ENCODE measurements at places on chromosomes 11 and 22. TPM values are rescaled to one million over a fixed set of nuclear protein-coding genes. Genes with fewer than 3 reads are reported as not detected.

Gene KCNK4
- total RNA-seq: not detected

Gene ART1
- not detected for total RNA-seq

Gene LIPT2
- total RNA-seq: 2.1 TPM

Gene LDHAL6A
- total RNA-seq: not detected

Gene OR4C11
- total RNA-seq: not detected

Gene INPP5J
- total RNA-seq: not detected

Gene INSC
- 6.2 TPM for total RNA-seq

- no peak for DNase-seq
Observed at GRCh38 chr11:74839446-74839845, 90.8 kb downstream of the RNF169 start.

- DNase-seq: no peak
Observed at GRCh38 chr11:10205928-10206327, 88.1 kb downstream of the SBF2 start.

- no peak for DNase-seq
Observed at GRCh38 chr11:130738611-130739010, 177.7 kb downstream of the SNX19 start.

DNA sequence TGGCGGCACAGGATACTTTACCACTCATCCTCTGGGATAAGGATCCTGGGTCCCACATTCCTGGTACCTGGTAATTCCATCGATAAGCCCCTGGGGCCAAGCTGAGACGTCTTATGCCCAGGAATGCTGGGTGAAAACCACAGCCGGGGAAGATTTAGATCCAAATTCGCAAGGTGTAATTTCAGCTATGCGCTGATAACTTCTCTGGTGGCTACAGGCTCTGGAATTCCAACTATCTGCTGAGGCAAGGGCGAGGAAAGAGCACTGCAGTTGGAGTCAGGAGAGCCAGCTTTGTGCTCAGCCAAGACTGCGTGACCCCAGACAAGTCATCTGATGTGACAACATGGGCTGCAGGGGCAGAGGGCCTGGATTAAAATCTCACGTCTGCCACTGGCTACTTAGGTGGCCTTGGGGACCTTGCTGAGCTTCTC lies 9.9 kb upstream of the MYEOV start:
- no peak for DNase-seq

DNA sequence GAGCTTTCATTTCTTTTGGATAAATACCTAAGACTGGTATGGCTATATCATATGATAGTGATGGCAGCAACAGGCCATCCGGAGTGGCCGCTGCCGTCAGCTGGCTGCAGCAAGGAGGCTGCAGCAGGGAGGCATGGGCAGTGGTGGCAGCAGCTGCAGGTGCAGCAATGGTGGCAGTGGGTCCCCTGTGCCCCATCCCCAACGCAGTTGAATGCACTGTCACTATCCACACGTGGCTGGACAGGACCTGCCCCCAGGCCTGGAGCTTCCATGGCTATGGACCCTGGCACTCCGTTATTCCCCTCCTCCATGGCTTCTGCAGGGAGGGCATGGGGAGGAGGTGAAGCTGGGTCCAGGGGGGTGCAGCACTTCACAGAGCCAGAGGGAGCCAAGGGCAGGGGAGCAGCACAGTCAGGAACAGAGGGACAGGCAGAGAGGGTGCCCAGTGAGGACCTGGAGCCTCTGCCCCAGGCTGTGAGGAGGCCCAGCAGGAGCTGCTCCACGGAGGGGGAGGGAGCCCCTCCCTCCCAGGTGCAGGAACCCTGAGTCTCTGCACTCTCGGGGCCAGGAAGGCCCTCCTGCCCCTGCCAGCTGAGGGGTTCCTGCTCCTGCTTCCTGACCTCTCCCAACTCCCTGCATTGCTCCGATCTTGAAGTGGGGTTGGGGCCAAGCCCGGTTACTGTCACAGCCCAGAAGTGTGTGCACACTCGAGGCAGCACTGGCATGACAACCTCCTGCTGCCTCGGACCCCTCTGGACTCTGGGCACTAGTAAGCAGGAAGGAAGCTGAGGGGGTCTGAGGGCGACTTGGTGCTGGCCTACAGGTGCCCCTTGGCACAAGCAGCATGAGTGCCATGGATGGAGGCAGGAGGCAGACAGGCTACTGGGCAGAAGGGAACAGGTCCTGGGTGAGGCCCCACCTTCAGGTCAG lies 466.3 kb downstream of the GUCY1A2 start:
- DNase-seq: no peak

GRCh38 chr11:114216796-114217180 lies 79.4 kb upstream of the NNMT start:
- no peak for DNase-seq

- DNase-seq: peak; percentile 73
Observed at GRCh38 chr22:36470162-36470993, 11.1 kb downstream of the TXN2 start.

DNA sequence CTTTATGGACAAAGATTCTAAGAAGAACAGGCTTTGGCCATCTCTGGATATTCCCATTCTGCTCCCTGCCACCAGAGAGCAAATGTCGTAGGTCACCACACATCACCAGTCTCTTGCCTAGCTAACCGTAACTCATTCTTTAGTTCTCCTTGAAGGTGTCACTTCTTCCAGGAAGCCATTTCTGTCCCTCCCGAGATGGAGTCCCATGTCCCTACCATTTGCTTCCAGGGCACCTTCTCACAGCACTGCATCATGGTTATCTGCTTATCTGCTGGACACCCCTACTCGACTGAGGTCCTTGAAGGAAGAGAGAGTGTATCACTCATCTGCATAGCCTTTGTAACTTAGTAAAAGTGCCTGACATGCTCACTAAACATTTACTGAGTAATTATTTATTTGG lies 47.6 kb downstream of the FAM83F start:
- no peak for DNase-seq

- DNase-seq: no peak
Observed at GRCh38 chr22:22154040-22154439, 90.5 kb upstream of the VPREB1 start.

- DNase-seq: peak; percentile 64
Observed at GRCh38 chr11:46306296-46306853, 28.9 kb downstream of the CREB3L1 start.

DNA sequence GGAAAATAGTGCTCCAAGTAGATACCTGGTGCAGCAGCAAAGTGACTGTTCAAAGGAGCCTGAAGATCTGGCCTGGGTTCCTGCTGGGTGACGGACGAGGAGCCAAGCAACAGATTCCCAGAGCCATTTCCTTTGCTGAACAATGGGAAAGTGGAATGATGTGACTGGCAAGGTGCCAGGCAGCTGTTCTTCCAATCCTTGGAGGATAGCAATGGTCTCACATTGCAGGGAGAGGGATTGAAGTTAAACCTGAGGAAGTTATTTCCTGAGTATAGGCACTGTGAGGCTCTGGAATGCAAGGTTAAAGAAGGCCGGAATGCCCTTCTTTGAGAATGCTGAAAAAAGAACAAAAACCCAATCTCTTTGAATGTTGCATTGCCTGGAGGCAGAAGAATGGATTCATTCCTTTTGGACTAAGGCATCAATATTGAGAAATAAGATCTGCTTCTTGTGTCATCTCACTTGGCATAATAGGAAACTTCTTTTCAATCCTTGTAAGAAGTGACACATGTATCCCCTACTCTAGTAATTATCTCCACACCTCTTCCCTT lies 223.8 kb downstream of the BLID start:
- no peak for DNase-seq

DNA sequence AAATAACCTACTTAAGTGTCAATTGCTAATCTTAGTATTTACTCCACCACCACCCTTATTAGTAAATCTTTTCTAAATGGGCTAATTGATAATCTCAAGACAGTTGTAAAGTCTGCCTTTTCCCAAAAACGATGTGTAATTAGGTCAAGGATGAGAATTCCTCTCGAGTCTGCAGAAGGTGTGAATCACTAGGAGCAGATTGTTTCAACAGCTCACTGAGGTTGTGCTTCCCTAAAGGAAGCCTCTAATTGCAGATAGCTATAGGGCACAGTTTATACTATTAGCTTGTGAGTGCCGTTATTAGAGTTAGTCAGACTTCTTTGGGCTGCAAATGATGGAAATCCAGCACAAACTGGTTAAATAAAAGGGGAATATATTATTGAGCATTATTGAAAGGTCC lies 84.9 kb downstream of the C11orf91 start:
- DNase-seq: no peak

GRCh38 chr11:94494126-94494680 lies 419 bp downstream of the ANKRD49 start:
- no peak for DNase-seq

GRCh38 chr11:71499125-71499524 lies 27.9 kb upstream of the KRTAP5-7 start:
- DNase-seq: peak; percentile 29

DNA sequence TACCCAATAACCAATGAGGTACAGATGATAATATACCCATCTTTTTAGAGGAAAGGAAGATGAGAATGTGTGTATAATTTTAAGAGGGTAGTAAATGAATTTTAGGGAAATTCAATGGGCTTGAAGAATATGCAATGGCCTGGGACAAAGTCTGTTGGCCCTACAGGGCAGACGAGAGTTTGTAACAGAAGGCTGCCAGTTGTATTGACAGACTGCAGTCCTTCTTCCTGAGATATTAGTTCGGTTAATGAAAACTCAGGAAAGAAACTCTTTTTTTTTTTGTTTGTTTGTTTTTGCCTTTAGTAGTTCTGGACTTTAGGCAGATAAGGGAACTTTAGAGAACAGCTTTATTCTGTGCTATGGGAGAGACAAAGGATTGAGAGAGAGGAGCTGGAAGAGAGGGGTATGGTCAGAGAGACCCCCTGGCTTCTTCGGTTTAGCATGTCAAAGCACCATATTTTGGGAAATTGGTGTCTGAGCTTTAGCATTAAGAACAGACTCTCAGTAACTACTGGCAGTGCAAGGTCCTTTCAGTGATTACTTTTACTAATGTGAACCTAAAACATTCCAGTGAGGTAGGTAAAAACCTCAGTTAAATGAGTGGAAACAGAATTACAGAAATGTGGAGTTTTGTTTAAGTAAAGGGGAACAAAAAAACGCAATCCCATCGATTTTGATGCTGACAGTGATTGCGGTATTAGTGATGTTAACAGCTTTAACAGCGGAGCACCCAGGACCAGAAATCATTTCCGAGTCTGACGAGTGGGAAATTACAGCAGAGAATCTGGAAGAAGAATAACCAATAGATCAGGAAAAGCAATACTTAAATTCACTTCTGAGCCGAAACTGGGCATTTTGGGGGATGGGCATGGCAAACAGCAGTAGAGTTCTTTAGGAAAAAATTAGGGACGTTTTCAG lies 644 bp upstream of the NAALAD2 start:
- no peak for DNase-seq

GRCh38 chr11:33770236-33770635 lies 4.1 kb downstream of the FBXO3 start:
- no peak for DNase-seq

DNA sequence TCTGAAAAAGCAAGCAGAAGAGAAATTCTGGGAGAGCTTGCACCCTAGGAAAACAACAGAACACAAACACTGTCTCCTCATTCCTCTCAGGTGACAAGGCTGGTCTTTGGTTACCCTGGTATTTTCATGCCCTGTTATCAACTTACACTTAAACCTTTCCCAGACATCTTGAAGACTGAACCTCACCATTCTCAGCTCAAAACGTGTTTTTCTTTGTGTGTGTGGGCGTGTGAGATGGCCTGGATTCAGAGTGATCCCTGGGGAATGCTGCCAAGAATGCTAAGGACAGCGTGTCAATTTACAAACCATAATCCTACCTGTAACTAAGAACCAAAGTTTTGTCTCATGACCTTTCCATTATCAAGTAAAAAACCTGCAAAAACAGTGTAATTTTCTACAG lies 33.3 kb downstream of the ELF5 start:
- no peak for DNase-seq

GRCh38 chr11:72292106-72292785 lies 48.3 kb upstream of the PHOX2A start:
- no peak for DNase-seq

GRCh38 chr11:72471005-72471898 lies 36.9 kb upstream of the CLPB start:
- DNase-seq: peak; percentile 46

DNA sequence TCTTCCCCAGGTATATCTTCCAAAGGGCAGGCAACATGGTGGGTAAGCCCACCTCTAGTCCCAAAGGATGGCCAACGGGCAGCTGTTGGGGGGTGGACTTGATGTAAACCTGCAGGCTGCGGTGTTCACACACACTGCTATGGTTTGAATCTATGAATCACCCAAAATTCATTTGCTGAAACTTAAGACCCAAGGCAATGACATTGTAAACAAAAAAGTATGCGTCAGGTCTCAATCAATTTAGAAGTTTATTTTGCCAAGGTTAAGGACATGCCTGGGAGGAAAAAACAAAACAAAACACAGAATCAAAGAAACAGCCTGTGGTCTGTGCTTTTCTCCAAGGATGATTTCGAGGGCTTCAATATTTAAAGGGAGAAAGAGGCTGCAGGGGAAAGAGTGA lies 18.3 kb downstream of the RCN1 start:
- peak; percentile 10 for DNase-seq

DNA sequence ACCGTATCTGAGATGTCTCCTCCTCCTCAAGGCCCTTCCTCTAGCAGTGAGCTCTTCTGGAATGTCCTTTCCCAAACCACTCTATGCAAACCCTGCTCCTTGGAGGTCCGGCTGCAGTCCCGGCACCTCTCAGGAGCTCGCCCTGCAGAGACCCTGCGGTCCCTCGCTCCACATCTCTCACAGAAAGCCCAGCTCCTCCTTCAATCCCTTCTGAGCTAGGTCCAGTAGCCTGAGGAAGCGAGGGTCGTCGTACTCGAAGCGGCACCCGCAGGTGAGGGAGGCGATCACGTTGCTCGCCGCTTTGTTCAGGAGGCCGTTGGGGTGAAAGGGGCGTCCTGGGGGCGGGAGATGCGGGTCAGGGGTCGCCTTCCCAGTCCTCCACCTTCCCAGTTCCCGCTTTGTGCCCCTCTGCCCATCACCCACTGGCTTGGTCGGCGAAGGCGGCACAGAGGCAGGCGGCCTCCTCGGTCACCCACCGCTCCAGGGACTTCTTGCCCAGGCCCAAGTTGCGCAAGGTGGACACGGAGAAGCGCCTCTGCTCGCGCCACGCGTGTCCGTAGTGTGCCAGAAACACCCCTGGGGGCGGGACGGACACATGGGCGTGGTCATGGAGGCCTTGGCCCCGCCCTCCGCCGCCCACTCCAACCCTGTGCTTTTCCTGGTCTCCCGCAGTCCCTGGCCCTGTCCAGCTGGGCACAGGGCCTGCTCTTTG lies 21.5 kb upstream of the CYP2D6 start:
- no peak for DNase-seq
